ENCODE measurements at places on chromosomes 6 and 20. TPM values are rescaled to one million over a fixed set of nuclear protein-coding genes. Genes with fewer than 3 reads are reported as not detected.

The SUN5 gene
- not detected for total RNA-seq

The EMILIN3 gene
- total RNA-seq, result 0.51 TPM

The CCM2L gene
- total RNA-seq, result 0.22 TPM

The ISM1 gene
- 0.18 TPM for total RNA-seq

The CLPSL2 gene
- 0.80 TPM for total RNA-seq

The PHACTR1 gene
- not detected for total RNA-seq

The NHLRC1 gene
- 1.6 TPM for total RNA-seq

The CLIC5 gene
- not detected for total RNA-seq

The SAPCD1 gene
- 3.7 TPM for total RNA-seq

The SGK1 gene
- 91.9 TPM for total RNA-seq

The SRPK1 gene
- 37.2 TPM for total RNA-seq

The SMLR1 gene
- not detected for total RNA-seq

The CEP85L gene
- 1.4 TPM for total RNA-seq

Measured in A549 treated with dexamethasone at 1 μM for 4 hours (cell line).